NCI-H2081 treated with DMSO at 0.1 percent for 48 hours (cell line): ENCODE measurements at places on chromosomes 12 and 14.

- no peak for DNase-seq
Measured at GRCh38 chr12:19095331-19095730, 34.2 kb upstream of the PLEKHA5 start.

GRCh38 chr14:104385531-104386101 is 193.9 kb upstream of the C14orf180 start:
- no peak for DNase-seq

DNA sequence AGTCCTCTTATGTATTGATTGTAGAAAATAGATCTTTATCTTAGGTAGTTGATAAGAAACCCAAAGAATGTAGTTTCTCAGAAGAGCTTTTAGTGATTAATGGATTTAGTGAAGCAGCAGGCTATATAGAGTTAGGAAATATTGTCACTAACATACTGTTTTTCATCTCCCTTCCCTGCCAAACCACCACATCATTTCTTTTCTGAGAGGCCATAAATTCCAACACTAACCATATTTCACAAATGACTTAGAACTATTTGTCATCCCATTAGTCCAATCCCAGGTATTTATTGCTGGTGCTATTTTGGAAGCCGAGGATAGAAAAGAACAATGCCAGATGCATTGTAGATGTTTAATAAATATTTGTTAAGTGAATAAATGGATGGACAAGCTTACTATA is 185.7 kb downstream of the KICS2 start:
- no peak for DNase-seq

GRCh38 chr12:47813511-47814196 is 6.0 kb downstream of the HDAC7 start:
- no peak for DNase-seq

DNA sequence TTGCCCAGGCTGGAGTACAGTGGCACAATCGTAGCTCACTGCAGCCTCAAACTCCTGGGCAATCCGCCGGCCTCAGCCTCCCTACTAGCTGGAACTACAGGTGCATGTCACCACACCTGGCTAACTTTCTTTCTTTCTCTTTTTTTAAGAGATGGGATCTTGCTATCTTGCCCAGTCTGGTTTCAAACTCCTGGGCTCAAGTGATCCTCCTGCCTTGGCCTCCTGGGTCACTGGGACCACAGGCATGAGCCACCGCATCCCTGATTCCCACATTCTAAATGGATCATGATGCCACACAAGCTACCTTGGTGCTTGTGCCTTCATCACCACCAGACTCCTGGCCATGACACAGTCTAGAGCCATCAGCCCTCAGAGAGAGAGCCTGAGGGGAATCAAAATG is 43.8 kb downstream of the PRKAB1 start:
- no peak for DNase-seq
